Sigmoid colon (tissue), 7 donors: ENCODE measurements at places on chromosomes 3 and 15.

DNA sequence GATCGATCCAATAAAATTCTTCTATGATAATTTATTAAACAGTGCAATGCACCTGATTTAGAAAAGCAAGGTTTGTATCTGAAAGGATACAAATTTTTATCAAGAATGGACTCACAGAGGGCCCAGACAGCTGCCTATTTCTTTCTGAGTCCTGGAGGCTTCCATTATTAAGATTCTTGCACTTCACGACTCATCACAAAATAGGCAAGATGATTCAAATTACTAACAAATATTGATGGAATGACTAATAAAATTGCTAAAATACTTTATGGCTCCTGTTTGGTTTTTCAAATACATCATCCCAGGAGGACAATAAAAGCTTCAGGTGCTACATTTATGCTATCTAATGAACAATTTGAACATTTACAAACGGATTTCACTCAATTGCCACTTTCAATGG, 483.0 kb upstream of the AGTR1 start:
- DNase-seq: no peak

- no peak for DNase-seq
Measured at GRCh38 chr3:188496390-188496789, 342.4 kb downstream of the LPP start.

GRCh38 chr3:151196434-151196833, 6.6 kb downstream of the GPR171 start:
- DNase-seq: no peak

- peak; percentile 9 for DNase-seq
Measured at GRCh38 chr3:49779358-49780079, 6.8 kb downstream of the IP6K1 start.

DNA sequence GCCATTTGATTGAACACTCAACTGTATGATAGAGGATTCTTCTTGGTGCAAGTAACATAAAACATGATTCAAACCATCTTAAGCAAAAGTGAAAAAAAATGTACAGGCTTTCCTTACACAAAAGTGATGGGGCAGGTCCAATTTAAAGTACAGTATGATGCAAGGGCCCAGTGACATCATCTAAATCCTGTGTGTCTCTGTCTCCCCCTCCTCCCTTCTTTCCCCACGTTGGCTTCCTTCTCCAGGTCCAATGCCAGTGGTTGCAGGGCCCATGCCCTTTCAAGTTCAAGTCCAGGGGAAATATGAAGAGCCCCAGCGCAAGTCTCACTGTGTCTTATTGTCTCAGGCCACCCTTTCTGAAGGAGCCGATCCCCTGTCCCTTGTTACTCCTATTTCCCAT, 332.3 kb downstream of the SHQ1 start:
- DNase-seq: no peak

- no peak for DNase-seq
Measured at GRCh38 chr3:88334187-88334868, 184.6 kb downstream of the C3orf38 start.

GRCh38 chr3:72538070-72538745, 310.0 kb downstream of the SHQ1 start:
- no peak for DNase-seq

GRCh38 chr3:183377307-183377959, 51.0 kb downstream of the MCF2L2 start:
- no peak for DNase-seq

GRCh38 chr3:50617096-50617791, at the start of gene MAPKAPK3:
MAPKAPK3 (plus strand) TSS chr3:50617151; CDS start chr3:50617566, 415 bp downstream.
- DNase-seq: peak; percentile 82

GRCh38 chr15:72967397-72967796, 84.9 kb upstream of the NEO1 start:
- DNase-seq: no peak

- no peak for DNase-seq
Measured at GRCh38 chr3:184259878-184260723, 1.3 kb downstream of the CAMK2N2 start.

- no peak for DNase-seq
Measured at GRCh38 chr15:61517776-61518175, 288.7 kb upstream of the RORA start.
